ENCODE measurements at places on chromosomes 7 and 10.
A peak's percentile ranks its signal among the peaks of the same experiment; 100 is the strongest.

DNA sequence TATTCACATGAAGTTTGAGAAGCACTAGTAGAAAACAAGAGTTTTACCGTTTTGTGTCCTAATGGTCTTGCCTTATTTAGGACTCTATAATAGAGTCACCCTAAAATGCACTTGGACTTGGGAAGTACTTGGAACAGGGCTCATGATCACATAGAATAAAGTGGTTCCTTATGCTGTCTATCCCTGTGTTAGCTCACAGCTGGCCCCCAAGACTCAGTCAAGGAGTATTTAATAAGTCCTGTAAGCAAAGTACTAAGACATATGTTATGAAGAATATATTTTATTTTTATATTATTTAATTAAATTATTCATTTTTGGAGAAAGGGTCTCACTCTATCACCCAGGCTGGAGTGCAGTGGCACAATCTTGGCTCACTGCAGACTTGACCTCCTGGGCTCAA lies 54.5 kb downstream of the XRCC2 start:
- no peak for DNase-seq

DNA sequence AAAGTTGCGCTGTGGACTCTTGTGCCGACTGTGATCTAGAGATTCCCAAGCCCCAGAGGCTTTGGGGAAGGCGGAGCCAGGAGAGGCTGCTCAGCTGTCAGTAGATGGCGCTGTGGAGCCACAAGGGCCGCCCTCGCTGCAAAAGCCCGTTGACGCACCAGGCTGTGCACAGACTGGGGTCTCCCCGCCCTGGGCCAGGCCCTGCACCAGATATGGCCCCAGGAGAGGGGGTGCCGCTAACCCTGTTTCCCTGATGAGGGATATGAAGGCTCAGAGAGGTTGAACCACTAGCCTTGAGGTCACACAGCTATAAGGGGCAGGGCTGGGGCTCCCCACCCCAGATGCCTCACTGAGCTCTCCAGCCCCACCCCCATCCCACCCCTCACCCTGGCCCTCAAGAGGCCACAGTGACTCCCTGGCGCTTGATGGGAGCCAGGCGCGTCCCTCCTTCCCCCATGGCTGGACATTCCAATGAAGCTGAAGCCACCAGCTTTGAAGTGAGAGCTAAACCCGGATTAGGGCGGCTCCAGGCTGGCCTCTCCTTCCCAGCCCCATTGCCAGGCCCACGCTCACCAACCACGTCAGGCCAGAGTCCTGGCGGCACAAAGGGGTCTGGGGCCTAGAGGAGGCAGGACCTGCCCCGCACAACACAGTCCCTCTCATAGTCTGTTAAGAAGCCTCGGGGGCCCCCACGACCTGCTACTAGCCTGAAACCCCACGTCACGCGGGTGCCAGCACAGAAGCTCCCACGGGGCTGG lies 26.4 kb downstream of the MYL10 start:
- DNase-seq = peak; percentile 26

DNA sequence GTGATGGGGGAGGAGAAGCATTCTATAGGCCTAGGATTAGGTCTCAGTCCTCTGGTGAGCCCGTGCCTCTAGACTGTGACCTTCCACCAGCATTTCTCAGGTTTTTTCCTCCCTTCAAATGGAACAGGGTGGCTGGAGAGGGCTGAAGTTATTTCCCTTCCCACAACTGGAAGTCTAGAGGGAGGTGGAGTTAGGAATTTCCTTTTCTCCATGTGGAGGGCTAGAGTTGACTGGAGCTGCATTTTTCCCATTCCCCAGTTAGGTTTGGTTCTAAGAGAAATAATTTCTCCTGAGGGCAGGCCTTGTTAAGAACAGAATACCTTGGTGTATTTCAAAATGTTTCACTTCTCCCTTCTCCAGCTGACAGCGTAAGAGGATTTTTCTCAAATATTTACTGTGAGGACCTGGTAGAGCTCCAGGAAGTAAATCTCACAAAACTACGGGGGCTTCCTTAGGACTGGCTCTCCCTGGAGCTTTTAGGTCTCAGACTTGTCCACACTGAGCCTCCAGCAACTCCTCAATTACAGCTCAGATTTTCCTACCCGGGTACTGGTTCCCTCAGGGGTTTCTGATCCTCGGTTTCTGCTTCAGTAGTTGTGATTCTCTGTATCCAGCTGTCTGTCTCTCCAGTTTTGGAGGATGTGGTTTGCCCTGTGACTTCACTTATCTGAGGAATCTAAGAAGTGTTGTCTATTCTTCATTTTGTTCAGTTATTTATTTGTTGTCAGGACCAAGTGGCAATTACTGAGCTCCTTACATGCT lies 6.0 kb upstream of the REEP3 start:
- no peak for DNase-seq

- DNase-seq = no peak
Observed at GRCh38 chr10:34153663-34154382, 661.3 kb downstream of the PARD3 start.

GRCh38 chr7:155198901-155199845 lies 98.5 kb upstream of the INSIG1 start:
- no peak for DNase-seq

DNA sequence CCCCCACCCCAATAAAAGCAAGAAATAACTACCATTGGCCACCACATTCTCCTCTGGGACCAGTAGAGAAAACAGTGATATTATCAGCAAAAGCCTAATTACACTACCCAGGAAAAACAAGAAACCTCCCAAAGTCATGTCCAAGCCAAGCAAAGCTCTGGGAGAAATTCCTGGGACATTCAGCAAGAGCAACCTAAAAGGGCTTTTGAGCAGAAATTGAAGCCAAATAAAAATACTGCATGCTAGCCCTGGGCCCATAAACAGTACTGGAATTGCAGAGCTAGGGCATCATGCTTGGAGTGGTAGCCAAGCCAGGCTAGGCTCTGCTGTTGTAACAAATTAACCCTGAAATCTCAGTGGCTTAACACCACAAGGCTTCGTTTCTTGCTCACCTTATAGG lies 347.9 kb downstream of the LRMDA start:
- no peak for DNase-seq

- DNase-seq = no peak
Observed at GRCh38 chr7:55036950-55037736, 18.3 kb downstream of the EGFR start.

DNA sequence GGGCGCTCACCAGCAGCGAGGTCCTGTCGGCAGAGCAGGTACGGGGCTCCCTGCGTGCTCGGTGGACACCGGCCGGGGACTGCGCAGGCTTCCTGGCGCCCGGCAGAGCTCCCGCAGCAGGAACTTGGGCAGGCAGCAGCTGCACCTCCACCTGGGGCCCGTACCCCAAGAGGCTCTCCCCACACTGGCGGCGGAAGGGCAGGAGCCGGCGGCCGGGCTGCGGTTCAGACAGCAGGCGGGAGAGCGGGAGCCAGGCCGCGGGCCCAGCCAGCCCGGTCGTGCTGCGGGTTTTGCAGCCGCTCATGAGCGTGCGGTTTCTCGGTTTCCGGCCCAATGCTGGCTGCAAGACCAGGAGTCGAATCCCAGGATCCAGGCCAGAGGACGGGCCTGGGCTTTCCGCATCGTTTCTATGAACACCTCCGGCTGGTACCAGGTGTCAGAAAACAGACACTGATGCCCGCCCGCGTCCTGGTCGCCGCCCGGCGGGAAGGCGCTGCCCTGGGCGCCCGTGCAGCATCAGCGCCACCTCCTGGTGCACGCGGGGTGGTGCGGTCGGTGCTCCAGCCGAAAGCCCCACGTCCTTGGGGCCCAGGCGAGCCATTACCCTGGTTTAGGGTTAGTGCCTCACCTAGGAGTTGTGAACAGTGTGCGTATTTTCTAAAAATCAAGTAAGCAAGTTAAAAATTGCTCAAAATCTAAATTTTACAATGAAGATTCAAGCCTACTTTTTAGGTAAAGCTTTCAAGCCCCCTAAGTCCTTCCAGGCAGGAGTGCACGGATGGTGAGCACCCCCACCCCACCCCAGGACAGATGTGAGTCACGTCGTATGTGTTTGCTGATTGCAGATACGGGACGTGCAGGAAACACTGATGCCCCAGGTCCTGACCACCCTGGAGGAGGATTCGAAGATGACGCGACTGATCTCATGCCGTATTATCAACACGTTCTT lies 47.4 kb upstream of the PRKAR1B start:
- DNase-seq = no peak

GRCh38 chr10:102785818-102786217 lies 42.1 kb downstream of the WBP1L start:
- DNase-seq = no peak

DNA sequence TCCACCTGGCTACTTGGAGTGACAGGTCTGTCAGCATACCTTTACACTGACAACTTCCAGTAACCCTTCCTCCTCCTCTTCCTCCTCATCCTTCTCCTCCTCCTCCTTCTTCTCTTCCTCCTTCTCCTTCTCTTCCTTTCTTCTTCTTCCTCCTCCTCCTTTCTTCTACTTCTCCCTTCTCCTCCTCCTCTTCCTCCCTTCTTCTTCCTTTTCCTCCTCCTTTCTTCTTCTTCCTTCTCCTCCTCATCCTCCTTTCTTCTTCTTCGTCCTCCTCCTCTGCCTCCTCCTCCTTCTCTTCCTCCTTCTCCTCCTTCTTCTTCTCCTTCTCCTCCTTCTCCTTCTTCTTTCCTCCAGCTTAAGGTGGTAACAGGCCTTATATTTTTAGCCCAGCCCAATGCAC lies 109.3 kb upstream of the PLXDC2 start:
- no peak for DNase-seq

DNA sequence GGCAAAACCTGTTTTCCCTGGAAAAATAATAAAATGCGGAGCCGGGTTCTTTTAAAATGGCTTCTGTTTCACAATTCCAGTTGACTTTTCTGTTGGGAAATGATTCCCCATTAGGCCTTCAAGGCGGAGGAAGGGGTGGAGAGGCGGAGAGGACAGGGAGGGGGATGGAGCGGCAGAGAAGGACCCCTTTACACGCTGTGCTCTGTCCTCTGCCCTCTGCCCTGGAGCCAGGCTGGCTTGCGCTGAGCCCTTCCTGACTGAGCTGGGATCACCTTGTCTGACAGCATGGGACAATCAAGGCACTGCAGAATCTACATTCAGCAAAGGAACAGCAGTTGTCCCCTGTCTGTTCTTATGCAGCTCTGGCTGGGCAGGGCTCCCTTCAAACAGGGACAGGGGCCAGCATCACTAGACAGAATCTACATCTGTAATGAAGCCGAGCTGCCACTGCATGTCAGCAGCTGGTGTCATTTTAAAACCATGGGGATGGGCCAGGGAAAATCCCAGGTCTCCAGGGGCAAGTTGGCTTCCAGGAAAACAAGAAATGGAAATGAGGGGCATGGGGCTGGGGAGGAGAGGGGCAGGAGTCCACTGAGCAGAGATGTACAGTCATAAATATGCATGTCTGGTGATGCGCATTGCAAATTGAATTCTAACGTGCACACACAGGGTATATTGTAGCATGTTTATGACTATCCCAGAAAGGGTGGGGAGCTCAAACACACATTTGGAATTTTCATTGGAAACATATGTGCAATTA lies 120.0 kb downstream of the MKX start:
- DNase-seq = no peak

- DNase-seq = no peak
Observed at GRCh38 chr7:11104578-11104977, 130.9 kb downstream of the PHF14 start.

- DNase-seq = no peak
Observed at GRCh38 chr10:4291990-4292389, 507.0 kb upstream of the KLF6 start.

- DNase-seq = no peak
Observed at GRCh38 chr10:49362596-49363260, 33.2 kb downstream of the DRGX start.

- DNase-seq = no peak
Observed at GRCh38 chr7:125136341-125136740, 206.7 kb upstream of the POT1 start.

GRCh38 chr7:2710901-2711551 lies 23.0 kb downstream of the AMZ1 start:
- DNase-seq = peak; percentile 38

DNA sequence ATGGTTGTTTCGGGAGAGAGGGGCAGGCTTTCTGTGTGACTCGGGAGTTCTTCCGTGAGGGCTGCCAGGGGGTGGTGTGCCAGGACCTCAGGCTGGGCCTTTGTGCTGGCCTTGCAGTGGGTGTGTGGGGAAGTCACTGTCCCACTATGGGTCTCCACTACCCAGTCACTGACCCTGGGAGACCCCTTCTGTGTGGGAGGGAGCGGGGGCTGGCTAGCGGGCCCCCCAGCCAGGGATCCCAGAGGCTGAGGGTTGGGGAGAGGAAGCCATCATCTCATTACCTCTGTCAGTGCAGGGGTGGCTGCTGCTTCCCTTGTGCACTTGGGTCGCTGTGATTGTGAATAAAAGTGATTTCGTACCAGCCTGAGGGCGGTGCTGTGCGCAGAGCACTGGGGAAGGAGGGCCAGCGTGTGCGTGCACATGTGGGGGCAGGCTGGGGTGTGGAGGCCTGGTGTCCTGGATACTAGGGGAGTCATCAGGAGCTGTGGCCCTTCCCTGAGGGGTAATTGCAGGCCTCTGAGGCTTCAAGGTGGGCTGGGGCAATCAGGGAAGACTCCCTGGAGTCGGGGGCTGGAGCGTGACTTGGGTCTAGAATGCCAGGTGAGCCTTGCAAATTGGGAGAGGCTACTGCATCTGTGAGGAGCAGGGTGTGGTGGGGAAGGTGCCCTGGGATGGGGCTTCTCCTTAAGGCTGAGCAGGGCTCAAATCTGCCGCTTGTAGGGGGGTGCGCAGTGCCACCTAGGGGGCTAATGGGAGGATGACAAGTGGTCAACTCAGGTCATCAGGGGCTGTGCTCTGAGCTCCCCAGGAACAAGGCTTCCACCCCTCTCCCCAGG lies 98.9 kb downstream of the NEURL1 start:
- peak; percentile 4 for DNase-seq

- DNase-seq = no peak
Observed at GRCh38 chr10:34337917-34338316, 477.2 kb downstream of the PARD3 start.
